ENCODE measurements at places on chromosomes 4 and X. TPM values are rescaled to one million over a fixed set of nuclear protein-coding genes. Genes with fewer than 3 reads are reported as not detected.

- H3K4me3 ChIP-seq: peak overlapping the region; percentile 58
- peak overlapping the region; percentile 31 for H3K27ac ChIP-seq
- H3K4me1 ChIP-seq: peaks cover 97% of the 10 kb centered on the region
- no peak for DNase-seq
Observed at GRCh38 chr4:2860391-2861348, 17.0 kb downstream of the ADD1 start.

DNA sequence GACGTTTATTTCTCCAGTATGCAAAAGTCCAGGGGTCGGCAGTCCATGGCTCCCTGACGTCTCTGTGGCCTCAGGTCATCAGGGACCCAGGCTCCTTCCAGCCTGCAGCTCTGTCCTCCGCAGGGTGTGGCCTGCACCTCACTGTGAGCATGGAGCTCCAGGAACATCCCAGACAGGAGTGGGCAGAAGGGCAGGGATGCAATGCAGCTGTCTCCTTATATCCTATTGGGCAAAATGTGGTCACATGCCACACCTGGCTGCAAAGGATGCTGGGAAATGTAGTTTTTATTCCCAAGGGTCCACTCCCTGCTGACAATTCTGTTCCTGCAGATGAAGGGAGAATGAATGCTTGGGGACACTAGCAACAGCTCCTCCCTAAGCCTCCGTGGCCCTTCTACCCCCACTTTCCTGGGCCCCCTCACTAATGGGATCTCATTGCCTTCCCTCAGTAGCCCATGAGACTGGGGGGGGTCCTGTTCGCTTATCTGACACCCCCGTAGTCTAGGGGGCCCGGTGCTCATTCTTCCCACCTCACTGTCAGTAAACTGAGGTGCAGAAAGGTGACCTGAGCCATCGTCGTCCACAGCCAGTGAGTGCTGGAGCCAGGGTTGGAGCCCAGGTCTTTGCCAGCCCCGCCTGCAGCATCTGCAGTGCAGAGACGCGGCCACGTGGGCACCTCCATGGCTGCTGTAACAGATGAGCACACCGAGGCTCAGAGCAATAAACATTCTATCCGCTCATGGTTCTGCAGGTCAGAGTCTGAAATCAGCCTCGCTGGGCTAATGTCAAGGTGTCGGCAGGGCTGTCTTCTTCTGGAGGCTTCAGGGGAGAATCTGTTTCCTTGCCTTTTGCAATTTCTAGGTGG is 5.9 kb upstream of the GRPEL1 start:
- H3K27ac ChIP-seq: no peak overlapping the region
- H3K4me1 ChIP-seq: peaks cover 7% of the 10 kb centered on the region
- no peaks in the 10 kb centered on the region for H3K27me3 ChIP-seq
- DNase-seq: no peak
- no peak overlapping the region for H3K4me3 ChIP-seq
- H3K36me3 ChIP-seq: no peaks in the 10 kb centered on the region

- no peaks in the 10 kb centered on the region for H3K4me1 ChIP-seq
- H3K36me3 ChIP-seq: no peaks in the 10 kb centered on the region
- DNase-seq: no peak
- H3K4me3 ChIP-seq: no peak overlapping the region
Observed at GRCh38 chr4:187141101-187141500, 417.4 kb upstream of the FAT1 start.

- H3K36me3 ChIP-seq: no peaks in the 10 kb centered on the region
- no peak overlapping the region for H3K27ac ChIP-seq
- DNase-seq: peak; percentile 39
- H3K27me3 ChIP-seq: no peaks in the 10 kb centered on the region
Observed at GRCh38 chrX:41265615-41266014, 68.3 kb upstream of the DDX3X start.

DNA sequence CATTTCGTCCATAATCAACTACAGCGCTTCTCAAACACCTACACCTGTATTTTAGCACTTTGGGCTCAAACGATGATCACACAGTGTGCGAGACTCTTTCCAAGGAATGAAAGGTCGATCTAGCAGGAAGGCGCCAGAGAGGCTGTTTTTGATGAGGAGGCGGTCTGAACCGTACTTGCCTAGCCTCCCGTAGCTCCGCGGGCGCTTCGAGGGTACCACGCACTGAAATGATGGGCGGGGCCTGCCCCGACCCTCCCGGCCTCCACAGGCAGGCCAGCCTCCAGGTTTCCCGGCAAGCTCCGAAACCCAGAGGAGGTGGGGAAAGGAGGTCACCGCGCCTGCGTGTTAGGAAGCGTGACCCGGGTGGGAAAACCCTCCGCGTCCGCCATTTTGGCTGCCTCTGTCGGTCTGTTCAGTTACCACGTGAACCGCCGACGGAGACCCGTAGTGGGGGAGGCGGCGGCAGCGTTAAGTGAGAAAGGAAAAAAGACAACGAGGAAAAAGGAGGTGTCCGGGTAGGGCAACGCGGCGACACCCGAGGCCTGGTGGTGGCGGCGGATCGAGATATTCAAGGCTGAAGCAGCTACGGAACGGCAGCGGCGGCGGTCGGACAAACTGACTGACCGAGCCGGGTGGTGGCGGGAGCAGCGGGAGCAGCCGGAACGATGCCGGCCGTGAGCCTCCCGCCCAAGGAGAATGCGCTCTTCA is at the start of gene NAA15:
TSS of gene NAA15 (plus strand) at position 393 of the 708 bp plus-strand sequence. CDS start at position 666, 273 bp downstream.
- H3K4me1 ChIP-seq: peaks cover 35% of the 10 kb centered on the region
- H3K27me3 ChIP-seq: no peaks in the 10 kb centered on the region
- peak; percentile 98 for DNase-seq

DNA sequence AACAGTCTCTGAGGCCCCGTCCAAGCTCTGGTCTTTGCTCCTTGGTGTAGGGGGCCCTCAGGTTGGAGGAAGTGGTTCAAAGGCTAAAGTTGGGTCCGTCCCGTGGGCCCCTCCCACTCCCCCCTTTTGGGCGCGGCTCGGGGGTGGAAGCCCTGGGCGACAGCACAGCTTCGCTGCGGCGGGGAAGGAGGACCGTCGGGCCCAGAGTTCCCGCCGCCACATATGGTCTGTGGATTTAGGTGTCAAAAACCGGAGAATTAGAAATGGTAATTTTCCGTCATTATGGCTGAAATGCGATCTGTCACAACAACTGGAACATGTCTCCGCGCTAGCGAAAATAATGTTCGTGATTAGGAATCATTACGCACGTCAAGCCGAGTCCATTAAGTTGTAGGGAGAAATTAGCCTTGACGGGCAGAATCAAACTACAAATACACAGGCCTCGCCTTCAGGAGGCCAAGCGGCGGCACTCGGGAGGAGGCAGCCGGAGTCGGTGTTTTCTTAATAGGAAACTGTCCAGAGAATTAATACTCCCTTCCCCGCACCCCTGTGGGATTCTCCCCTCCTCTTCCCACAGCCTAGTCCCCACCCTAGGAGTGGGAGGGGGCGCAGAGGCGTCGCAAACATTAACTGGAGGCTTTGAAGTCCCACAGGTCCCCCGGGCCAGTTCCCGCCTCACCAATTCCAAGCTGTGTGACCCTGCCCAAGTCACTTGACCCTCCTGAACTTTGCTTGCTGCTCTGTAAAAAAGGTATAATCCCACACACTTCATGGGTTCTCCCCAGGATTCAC is 15.0 kb downstream of the NKX3-2 start:
- H3K36me3 ChIP-seq: peaks cover 7% of the 10 kb centered on the region
- DNase-seq: no peak
- peaks cover 82% of the 10 kb centered on the region for H3K27me3 ChIP-seq
- H3K27ac ChIP-seq: peak overlapping the region; percentile 91
- peaks cover 33% of the 10 kb centered on the region for H3K4me1 ChIP-seq

- H3K36me3 ChIP-seq: no peaks in the 10 kb centered on the region
- no peaks in the 10 kb centered on the region for H3K4me1 ChIP-seq
- no peaks in the 10 kb centered on the region for H3K27me3 ChIP-seq
- DNase-seq: no peak
- no peak overlapping the region for H3K4me3 ChIP-seq
Observed at GRCh38 chr4:189494407-189494806, 446.3 kb upstream of the FRG1 start.

DNA sequence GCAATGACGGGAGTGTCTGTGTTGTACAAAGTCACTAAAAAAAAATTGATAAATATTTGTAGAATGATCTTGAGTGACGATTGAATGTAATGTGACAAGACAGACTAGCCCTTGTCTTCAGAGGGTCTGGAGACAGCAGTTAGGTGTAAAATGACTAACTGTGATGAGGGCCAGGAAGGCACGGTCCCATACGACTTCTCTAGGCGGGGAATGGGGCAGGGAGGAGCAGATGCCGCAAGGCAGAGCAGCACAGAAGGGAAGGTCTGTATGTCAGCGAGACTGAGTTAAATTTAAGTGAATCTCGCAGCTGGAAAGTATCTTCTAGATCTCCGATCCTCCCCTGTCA is 405 bp downstream of the CENPE start:
- H3K4me1 ChIP-seq: peaks cover 13% of the 10 kb centered on the region
- H3K27me3 ChIP-seq: peaks cover 9% of the 10 kb centered on the region
- H3K4me3 ChIP-seq: peak overlapping the region; percentile 97
- no peak for DNase-seq

Gene CPZ
- not detected for polyA plus RNA-seq

Gene CISD2
- polyA plus RNA-seq: 27.3 TPM

Gene STOX2
- polyA plus RNA-seq: not detected

Gene DDIT4L
- not detected for polyA plus RNA-seq

Gene ADAMTS3
- not detected for polyA plus RNA-seq

Gene KLB
- 0.13 TPM for polyA plus RNA-seq

Gene NR0B1
- not detected for polyA plus RNA-seq

Gene ITGB1BP2
- polyA plus RNA-seq: not detected

Gene SCML2
- polyA plus RNA-seq: 1.6 TPM
